Liver (tissue), 10 donors: ENCODE measurements at places on chromosomes 2 and 18.

DNA sequence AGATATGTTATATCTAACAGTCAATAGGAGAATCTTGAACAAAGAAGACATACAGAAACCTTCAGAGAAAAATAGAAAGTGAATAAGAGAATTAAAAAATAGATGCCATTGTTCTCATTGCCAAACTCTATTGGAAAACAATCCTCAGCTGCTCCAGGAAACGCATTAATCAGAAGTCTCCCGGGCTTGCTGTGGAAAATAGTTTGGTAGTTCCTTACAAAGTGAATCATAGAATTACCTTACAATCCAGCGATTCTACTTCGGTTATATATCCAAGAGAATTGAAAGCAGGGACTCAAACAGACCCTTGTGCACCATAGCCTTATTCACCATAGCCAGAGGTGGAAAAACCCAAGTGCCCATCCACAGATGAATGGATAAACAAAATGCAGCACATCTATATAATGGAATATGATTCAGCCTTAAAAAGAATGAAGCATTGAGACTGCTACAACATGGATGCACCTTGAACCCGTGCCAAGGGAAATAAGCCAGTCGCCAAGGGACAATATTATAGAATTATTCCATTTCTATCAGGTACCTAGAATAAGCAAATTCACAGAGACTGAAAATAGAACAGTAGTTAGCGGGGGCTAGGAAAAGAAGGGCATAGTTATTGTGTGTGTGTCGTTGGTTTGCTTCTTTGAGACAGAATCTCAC, 21.9 kb upstream of the CHRNA1 start:
- H3K4me3 ChIP-seq = no peak overlapping the region
- no peaks in the 10 kb centered on the region for H3K4me1 ChIP-seq
- H3K27ac ChIP-seq = no peak overlapping the region
- H3K36me3 ChIP-seq = no peaks in the 10 kb centered on the region

- H3K4me3 ChIP-seq = no peak overlapping the region
- no peak overlapping the region for H3K27ac ChIP-seq
- no peaks in the 10 kb centered on the region for H3K36me3 ChIP-seq
- peaks cover 4% of the 10 kb centered on the region for H3K4me1 ChIP-seq
- no peaks in the 10 kb centered on the region for H3K27me3 ChIP-seq
- DNase-seq = peak; percentile 39
Observed at GRCh38 chr2:22904126-22904684, 480.8 kb upstream of the KLHL29 start.

- H3K4me3 ChIP-seq = no peak overlapping the region
- no peaks in the 10 kb centered on the region for H3K36me3 ChIP-seq
- H3K27me3 ChIP-seq = no peaks in the 10 kb centered on the region
- H3K4me1 ChIP-seq = no peaks in the 10 kb centered on the region
- DNase-seq = no peak
Observed at GRCh38 chr18:48048251-48048650, 117.8 kb upstream of the SMAD2 start.

DNA sequence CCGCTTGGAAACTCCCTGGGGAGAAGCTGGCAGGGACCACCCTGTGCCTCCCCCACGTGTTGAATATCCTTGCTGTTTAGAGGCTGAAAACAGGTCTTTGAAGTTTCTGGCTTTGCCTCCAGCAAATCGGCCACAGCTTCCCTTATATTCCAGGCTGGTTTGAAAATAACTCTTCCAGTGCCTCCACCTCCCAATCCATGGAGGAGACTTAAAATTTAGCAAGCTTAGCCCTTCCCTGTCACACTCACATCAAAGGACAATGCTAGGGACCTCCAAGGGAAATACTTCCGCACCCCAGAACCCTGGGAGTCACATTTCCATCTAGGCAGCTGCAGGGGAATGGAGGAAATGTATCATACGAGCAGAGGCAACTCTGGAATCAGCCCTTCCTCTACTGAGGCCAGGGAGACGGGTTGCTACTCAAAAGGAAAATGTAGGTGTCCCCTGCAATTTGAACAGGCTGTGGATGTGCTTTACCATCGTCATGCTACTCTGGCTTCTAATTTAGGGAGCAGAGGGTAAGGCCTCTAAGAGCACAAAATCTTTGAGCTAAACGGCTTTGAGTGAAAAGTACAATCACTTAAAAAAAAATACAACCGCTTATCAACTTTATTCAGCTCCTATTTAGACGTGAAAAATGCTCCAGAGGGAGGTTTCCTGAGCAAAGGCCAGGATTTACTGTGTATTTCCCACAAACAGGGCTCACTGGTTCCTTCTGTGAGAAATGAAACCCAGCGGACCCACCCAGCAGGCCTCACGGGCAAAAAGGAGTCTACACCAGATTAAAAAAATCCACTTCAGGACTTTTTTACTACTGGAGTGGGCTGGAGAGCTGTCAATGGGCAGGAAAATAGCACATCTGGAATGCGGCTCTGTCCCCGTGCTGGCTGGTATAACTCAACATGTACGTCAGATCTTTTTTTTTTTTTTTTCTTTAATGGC, 49.4 kb upstream of the PKDCC start:
- no peaks in the 10 kb centered on the region for H3K27me3 ChIP-seq
- H3K4me3 ChIP-seq = no peak overlapping the region
- no peak for DNase-seq
- no peaks in the 10 kb centered on the region for H3K36me3 ChIP-seq

GRCh38 chr18:24011123-24011917, 3.2 kb upstream of the TTC39C start:
- H3K4me1 ChIP-seq = peaks cover 9% of the 10 kb centered on the region
- no peak overlapping the region for H3K4me3 ChIP-seq
- DNase-seq = no peak
- H3K27me3 ChIP-seq = no peaks in the 10 kb centered on the region
- no peaks in the 10 kb centered on the region for H3K36me3 ChIP-seq

- no peak overlapping the region for H3K27ac ChIP-seq
- no peaks in the 10 kb centered on the region for H3K27me3 ChIP-seq
- no peaks in the 10 kb centered on the region for H3K36me3 ChIP-seq
- no peak overlapping the region for H3K4me3 ChIP-seq
- peaks cover 1% of the 10 kb centered on the region for H3K4me1 ChIP-seq
- DNase-seq = no peak
Observed at GRCh38 chr18:64882896-64883295, 734.0 kb upstream of the LINC00305 start.
